Colonic mucosa (tissue), 4 donors: ENCODE measurements at places on chromosomes 2 and 18. TPM values are rescaled to one million over a fixed set of nuclear protein-coding genes. Genes with fewer than 3 reads are reported as not detected.

SPATA3 gene
- total RNA-seq: not detected

PASK gene
- total RNA-seq: 39.2 TPM

C1QL2 gene
- not detected for total RNA-seq

SERPINB7 gene
- not detected for total RNA-seq

GEN1 gene
- total RNA-seq: 13.1 TPM

OR6B2 gene
- total RNA-seq: not detected

STEAP3 gene
- total RNA-seq: 52.2 TPM

EGR4 gene
- not detected for total RNA-seq

MARS2 gene
- total RNA-seq: 17.0 TPM

IL1F10 gene
- not detected for total RNA-seq

CROCC2 gene
- 0.05 TPM for total RNA-seq

CNTNAP5 gene
- 0.35 TPM for total RNA-seq

RAPGEF4 gene
- 1.5 TPM for total RNA-seq

ZRANB3 gene
- total RNA-seq: 7.8 TPM

CHST10 gene
- total RNA-seq: 0.44 TPM

KCNF1 gene
- total RNA-seq: 0.22 TPM

FOXI3 gene
- not detected for total RNA-seq

CRYBA2 gene
- 5.5 TPM for total RNA-seq

CNDP1 gene
- not detected for total RNA-seq

DPP4 gene
- 25.5 TPM for total RNA-seq
